Right cardiac atrium (tissue), 5 donors: ENCODE measurements at places on chromosomes 7 and 10.

DNA sequence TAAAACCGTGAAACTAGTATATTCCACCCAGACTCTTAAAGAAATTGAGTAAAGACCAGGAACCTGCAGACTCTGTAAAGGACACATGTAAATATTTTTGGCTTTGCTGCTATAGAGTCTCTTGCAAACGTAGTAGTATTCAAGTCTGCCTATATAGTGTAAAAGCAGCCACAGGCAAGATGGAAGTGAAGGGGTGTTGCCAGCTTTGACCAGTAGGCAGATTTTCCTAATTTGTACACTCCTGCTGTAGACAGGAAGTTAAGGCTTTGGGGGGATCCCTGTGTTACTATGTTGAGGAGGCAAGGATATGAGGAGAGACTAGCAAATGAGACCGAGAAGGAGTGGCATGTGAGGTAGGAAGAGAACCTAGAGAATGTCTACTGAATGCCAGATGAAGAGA lies 27.7 kb downstream of the WAC start:
- no peak for DNase-seq

GRCh38 chr7:70937424-70937823 lies 194.5 kb upstream of the GALNT17 start:
- no peak for DNase-seq

DNA sequence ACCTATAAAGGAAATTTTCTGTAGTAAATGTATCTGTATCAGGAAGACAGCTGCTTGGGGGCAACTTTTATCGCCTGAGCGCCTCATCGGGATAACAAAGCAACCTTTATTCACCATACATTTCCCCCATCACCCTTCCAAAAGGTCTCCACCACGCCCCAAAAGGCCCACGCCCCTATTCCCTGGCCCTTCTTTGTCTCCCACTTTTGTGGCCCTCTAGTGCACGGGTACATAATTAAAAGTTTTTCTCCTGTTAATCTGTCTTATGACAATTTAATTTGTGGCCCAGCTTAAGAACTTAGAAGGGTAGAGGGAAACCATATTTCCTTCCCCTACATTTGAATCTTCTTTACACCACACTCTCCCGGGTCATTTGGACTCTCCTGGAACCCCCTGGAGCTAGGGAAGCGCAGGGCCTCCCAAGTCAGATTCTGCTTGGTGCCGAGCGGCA lies 625 bp downstream of the RP9 start:
- no peak for DNase-seq

- DNase-seq, result no peak
These were observed 9.7 kb upstream of the CCL24 start for GRCh38 chr7:75823198-75823910.

- DNase-seq, result no peak
These were observed 200.9 kb downstream of the CXCL12 start for GRCh38 chr10:44183667-44184632.

DNA sequence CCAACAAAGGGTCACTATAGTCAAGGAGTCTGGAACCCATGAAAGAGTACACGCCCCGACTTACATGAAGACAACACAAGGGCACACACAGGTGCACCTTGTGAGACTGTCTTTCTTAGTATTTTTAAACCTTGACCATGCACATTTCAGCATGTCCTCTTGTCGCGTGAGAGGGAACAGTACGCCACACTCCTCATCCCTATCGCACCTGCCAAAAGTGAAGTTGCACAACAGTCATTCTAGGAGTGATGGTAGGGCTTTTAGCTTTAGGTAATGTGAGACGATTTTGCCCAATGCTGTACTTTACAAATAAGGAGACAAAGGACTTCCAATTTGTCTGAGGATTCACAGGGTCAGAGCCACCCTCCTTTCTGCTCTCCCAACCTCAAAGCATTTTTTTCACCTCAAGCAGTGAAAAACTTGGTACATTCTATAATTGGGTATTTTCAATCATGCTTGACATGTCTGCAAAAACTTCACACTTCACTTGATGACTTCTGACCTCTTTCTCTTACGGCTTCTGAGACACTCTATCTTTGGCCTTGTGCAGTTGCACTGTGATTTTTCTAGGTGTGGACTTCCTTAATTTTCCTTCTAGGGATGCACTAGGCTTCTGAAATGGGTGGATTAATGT lies 173.9 kb upstream of the GRB10 start:
- no peak for DNase-seq

- no peak for DNase-seq
These were observed 265.1 kb downstream of the LRMDA start for GRCh38 chr10:75696536-75696935.

DNA sequence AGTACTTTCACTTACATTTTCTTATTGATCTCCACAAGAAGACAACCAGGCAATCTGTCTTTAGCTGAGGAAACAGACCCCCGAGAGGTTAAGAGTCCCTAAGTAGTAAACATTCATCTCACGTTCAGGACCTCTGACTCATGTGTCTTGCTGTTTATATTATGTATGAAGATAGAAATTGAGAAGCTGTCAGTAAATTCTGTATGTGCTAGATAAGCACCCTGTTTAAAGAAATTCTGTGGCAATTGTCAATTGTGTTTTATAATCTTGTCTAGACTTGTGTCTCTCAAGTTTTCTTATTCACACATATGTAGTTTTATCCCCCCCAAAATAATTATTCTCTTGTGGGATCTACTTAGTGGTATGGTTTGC lies 14.5 kb downstream of the ADK start:
- DNase-seq, result no peak

GRCh38 chr10:35722636-35723035 lies 80.5 kb upstream of the FZD8 start:
- DNase-seq, result no peak

- DNase-seq, result no peak
These were observed 71.0 kb downstream of the PAXIP1 start for GRCh38 chr7:154931906-154932305.

- no peak for DNase-seq
These were observed 319 bp upstream of the STX1A start for GRCh38 chr7:73719806-73720169.

DNA sequence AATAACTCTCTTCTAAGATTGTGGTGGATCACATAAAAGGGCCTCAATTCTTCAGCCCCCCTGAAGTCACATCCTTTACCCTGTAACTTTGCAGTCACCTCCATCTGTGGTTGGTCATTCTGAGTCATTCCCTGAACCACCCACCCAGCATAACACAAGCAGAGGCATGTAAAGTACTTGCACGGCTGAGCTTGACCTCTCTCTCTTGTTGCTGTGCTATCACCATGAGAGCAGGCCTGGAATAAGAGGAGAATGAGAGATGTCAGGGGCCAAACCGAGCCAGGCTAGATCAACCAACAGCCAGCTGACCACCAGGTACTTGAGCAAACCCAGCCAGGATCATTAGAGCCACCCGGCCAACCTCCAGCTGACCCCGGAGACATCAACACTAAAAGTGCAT lies 13.5 kb upstream of the STK17A start:
- DNase-seq, result no peak

DNA sequence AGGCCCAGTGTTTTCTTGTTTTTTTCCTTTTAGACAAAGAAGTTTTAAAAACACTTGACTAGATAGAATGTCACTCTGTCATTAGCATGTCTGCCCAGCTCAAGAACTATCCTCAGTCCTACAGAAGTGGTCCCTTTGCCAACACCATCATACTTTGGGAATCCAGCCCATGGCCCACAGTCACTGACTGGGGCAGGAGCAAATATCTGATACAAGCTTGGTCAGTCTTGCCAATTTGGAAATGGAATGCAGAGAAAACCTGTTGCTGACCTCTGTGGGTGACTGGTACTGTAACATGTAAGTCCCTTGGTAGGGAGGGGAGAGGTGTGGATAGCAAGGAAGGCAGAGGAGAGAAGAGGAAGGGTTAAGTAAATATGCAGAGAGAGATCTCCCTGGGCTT lies 47.8 kb downstream of the IPMK start:
- no peak for DNase-seq

DNA sequence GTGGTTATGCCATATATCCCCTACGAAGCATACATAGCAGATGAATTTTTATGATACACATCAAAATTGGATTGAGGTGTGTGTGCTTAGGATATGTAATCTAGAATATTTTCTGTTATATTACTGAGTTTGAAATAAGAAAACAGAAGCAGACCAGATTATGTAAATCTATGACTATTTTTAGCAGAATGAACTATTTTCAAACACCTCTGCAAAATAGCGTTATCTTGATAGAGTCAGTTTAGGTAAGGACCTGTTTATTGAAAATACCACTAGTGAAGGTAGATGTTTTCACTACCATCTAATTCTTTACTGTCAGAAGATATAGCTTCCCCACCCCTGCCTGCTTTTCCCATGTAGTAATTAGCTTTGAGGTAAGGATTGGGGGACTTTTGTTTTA lies 9.1 kb downstream of the LANCL2 start:
- DNase-seq, result no peak

DNA sequence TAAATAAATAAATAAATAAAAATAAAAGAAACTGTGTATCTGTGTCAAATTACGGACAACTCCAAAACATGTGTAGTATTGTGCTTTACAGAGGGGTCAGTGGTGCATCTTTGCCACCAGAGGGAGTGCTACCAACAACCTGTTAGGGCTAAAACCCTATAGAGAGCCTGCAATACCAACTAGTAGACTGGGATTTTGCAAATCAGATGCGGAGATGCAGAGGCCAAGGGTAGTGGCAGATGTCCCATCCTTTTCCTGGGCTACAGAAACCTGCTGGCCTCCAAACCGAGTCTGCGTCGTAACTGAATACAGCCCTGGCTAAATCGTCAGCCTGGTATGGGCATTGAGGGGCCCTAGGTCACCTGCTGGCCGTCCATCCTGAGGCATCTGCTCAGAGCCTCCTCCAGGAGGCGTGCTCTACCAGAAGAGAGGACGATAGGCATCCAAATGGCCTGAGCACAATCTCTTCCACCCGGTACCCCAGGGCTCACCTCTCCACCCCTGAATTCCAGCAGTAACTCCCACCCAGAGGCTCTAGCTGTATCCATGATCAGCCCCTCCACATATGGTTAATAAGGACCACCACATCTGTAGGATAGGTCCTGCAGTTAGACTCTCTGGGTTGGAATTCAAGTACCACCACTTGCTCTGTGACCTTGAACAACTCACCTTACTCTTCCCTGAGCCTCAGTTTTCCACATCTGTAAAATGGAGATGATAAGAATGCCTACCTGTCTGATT lies 6.2 kb upstream of the RRP12 start:
- DNase-seq, result peak; percentile 63

DNA sequence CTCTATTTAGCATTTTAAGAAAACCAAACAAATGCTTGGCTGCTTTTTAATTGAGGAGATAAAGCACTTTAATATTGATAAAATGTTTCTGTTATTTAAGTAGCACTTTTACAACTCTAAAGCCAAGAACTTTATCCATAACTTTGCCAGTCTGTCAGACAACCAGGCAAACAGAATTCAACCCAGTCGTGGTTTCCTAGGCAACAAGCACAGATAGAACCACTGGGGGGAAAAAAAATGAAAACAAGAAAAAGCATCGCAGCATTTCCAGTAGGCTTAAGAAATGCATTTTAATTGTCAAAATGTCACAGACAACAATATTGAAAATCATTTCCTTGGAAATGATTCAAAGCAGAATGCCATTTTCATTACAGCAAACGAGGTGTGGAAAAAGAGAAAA lies 323.4 kb downstream of the PARD3 start:
- DNase-seq, result no peak

- no peak for DNase-seq
These were observed 117.7 kb upstream of the PTPRZ1 start for GRCh38 chr7:121755286-121755685.
